Activated CD4-positive, alpha-beta T cell treated with anti-CD3 and anti-CD28 coated beads for 4 hours (primary cell): ENCODE measurements at places on chromosomes 2 and 18.

GRCh38 chr2:98869870-98870269, 66.2 kb downstream of the CRACDL start:
- DNase-seq: no peak

GRCh38 chr2:143994961-143995360, 525.0 kb downstream of the ZEB2 start:
- DNase-seq: no peak

DNA sequence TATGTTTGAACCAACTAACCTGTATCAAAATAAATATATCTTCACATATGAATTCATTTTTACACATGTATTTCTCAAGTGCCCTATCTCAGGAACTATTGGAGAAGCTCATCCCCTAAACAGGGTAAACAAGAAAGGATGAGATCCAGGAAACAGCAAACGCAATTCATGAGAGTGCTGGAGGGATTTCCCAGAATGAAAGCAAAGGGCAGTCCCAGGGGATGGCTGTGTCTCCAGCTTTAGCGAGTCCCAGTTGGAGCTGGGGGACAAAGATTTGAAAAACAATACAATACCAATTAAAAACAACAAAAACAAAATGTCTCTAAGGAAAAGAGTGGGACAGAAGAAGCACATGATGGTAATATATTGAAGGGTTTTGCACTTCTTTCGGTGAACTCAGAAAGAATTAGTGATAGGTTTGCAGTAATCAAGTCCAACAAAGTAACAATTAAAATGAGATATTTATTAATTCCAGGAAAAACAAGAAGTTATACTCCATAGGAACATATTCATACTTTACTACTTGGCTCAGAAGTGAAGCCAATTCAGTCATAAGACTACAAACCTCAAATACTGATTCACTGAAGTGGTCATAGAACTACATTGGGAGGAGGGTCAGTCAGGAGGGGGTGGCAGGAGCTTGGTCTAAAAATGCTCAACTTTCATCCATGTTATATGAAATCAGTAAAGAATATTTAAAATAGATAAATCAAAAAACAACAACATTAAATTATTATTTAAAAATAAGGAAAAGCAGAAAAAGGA, 73.1 kb upstream of the PDE1A start:
- DNase-seq: no peak

DNA sequence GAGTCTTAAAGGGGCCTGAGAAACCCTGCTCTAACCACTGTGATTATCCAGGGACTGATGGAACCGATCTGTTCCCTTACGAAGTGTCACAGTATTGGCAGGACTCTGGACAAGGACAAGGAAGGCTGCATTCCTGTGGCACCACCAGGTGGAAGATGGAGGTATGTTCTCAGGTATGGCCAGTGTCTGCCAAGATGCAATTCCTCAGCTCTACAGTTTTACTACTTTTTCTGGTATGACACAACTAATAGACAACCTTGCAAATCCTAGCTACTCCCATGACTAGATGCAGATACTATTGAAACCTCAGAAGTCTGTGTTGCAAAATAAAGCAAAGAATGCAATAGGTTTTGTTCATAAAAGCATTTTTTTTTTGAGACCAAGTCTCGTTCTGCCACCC, 14.6 kb downstream of the RAB31 start:
- no peak for DNase-seq

- no peak for DNase-seq
These were observed 83.5 kb upstream of the SERPINE2 start for GRCh38 chr2:224122542-224122941.

GRCh38 chr2:230706053-230706521, 6.6 kb upstream of the CAB39 start:
- DNase-seq: no peak

DNA sequence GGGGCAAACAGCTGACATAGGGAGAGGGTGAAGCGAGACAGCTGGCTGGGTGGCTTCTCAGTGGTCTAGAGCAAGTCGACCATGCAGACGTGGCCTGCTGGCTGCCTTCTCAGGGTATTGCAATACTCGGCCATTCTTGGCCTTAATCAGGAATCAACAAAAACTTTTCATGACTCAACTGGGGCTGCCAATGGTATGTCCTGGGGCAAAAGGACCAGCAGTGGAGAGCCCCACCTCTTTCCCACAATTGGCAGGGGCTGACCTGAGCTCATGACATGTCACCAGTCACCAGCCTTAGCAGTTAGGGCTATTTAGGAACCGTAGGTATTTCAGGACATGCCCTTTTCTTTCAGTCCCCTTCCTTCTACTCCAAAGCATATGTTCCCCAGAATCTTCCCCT, 19.1 kb downstream of the PLA2R1 start:
- DNase-seq: no peak

- no peak for DNase-seq
These were observed 138.9 kb downstream of the PMAIP1 start for GRCh38 chr18:60038731-60039130.

DNA sequence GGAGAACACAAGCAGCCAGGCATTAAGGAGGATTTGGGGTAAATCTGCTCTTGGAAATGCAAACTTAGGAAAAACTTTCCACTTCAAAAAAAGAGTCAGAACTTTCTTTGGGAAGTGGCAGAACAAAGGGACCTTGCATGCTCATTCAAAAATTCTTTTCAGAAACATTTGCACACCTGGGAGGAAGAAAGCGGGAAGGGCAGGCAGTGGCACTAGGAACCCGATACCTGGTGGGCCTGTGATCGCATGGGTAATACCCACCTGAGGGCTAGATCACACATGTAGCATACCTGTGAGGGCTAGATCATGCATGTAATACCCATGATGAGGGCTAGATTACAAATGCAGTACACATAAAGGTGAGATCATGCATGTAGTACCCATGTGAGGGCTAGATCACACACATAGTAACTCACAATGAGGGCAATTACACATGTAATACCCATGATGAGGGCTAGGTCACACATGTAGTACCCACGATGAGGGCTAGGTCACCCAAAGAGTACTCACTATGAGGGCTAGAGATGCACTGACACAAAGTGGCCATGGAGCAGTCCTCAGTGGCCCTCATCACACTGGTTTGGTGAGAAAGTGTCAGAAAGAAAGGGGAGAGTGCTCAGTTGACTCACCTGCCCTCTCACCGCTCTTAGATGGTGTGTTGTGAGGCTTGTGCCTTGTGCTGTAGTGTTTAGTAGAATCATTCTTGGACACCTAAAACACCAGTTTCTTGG, 212.5 kb downstream of the DLGAP1 start:
- DNase-seq: no peak

DNA sequence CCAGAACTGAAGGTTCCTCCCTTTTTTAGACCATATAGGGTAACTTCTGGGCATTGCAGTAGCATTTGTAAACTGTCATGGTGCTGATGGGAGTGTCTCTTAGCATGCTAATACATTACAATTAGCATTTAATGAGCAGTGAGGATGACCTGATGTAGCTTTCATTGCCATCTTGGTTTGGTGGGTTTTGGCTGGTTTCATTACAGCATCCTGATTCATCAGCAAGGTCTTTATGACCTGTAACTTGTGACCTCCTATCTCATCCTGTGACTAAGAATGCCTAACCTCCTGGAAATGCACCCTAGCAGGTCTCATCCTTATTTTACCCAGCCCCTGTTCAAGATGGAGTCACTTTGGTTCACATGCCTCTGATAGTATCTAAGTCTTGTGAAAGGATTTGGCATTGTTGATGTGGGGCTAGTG, 159.0 kb downstream of the TMX3 start:
- no peak for DNase-seq

GRCh38 chr2:174717916-174718315, 46.4 kb downstream of the CHRNA1 start:
- DNase-seq: no peak
